ENCODE measurements at places on chromosomes 1 and 21.
A peak's percentile ranks its signal among the peaks of the same experiment; 100 is the strongest.

- peak; percentile 67 for DNase-seq
Measured at GRCh38 chr1:246622035-246622652, 55.9 kb downstream of the CNST start.

DNA sequence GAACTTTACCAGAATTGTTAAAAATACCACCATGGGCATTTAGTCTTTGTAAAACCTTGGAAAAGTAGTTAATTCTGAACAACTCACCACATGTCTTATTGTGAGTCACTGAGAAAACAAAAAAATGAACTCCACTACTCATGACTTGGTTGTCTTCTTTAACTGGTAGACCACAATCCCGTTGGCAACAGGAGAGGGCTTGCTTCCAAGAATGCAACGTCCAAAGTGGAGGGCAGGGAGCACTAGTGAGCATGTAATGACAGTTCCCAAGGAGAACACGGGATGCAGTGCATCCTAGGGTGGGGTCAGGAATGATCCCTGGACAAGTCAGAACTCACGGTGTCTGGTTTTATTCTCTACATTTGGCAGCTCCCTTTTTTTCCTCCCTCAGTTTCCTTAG lies 15.2 kb upstream of the HMCN1 start:
- peak; percentile 93 for DNase-seq

DNA sequence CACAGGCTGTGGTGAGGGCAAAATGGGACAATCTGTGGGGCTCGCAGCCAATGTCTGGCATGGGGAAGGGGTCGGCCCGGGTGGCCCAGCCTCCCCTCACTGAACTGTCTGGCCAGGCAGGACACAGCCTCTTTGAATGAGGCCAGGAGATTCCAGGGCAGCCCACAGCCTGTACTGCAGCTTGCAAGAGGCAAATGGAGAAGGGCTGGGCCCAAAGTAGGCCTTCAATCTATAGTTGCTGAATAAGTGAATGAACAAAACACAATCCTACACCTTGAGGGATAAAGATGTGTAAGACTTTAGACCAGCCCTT lies 23.2 kb downstream of the SLC27A3 start:
- no peak for DNase-seq

DNA sequence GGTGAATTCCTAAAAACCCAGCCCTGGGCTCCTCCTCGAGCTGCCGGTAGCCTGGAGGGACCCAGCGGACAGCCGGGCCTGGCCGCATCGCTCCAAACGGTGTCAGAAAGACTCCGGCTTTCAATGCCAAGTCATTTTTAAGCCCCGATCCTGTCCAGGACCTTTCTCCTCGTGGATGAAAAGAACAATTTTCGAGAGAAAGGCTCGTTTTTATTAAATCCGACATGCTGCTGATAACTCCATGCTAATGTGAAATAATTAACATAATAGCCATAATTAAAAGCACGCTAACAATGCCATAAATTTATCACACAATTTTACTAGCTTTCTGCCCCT lies 4.6 kb upstream of the FOXD3 start:
- no peak for DNase-seq

GRCh38 chr21:31220575-31220974 lies 123.5 kb downstream of the TIAM1 start:
- no peak for DNase-seq

- no peak for DNase-seq
Measured at GRCh38 chr1:119308806-119309205, 59.8 kb upstream of the HAO2 start.

GRCh38 chr1:19046972-19047731 lies 90.7 kb upstream of the IFFO2 start:
- DNase-seq, result no peak

GRCh38 chr1:11882814-11883538 lies 24.2 kb upstream of the NPPB start:
- DNase-seq, result no peak

DNA sequence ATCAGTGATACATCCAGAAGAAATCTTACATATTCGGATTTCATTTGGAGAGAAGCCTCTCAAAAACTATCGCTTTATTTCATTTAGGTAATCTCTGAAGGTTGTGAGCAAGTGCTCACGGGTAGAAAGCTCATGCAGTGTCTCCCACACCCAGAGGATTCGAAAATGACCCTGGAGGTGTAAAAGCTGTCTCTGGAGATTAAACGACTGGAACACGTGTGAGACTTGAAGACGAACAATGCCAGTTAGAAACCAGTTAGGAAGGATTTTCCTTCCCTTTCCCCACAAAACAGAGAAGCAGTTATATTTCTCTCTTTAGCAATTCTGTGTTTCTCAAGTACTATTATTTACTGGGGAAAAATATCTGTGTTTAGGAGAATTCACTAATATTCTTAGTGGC lies 92.5 kb upstream of the CD55 start:
- no peak for DNase-seq

DNA sequence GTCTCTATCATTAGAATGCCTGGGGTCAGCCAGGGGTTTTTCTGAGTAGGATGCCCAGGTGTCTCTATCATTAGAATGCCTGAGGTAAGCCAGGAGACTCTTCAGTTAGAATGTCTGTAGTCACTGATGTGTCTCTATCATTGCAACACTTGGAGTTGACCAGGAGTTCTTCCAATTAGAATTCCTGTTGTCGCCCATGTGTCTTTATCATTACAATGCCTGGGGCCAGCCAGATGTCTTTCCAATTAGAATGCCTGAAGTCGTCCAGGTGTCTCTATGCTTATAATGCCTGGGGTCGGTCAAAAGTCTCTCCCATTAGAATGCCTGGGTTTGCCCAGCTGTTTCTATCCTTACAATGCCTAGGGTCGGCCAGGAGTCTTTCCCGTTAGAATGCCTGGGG lies 55.8 kb downstream of the RNF187 start:
- DNase-seq, result no peak

GRCh38 chr1:27887215-27888021 lies 15.1 kb downstream of the THEMIS2 start:
- DNase-seq, result no peak

DNA sequence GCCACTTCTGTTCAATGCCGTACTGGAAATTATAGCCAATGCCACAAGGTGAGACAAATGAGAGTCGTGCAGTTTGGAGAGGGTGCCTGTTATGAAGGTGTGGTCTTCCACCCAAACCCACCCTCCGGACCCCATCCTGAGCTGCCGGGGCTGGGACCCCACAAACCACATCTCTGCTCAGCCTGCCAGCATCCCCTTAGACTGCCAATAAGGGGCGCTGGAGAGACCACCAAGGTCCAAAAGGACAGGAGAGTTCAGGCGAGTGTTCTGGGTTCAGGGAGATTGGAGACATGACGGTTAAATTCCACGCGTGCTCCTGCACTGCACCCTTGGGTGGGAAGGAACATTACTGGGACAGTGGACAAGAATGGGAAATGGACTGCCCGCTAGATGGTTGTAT lies 48.7 kb upstream of the COL18A1 start:
- DNase-seq, result no peak

GRCh38 chr21:42525029-42525581 lies 11.5 kb downstream of the SLC37A1 start:
- DNase-seq, result no peak
